ENCODE measurements at places on chromosomes 7 and 10.

DNA sequence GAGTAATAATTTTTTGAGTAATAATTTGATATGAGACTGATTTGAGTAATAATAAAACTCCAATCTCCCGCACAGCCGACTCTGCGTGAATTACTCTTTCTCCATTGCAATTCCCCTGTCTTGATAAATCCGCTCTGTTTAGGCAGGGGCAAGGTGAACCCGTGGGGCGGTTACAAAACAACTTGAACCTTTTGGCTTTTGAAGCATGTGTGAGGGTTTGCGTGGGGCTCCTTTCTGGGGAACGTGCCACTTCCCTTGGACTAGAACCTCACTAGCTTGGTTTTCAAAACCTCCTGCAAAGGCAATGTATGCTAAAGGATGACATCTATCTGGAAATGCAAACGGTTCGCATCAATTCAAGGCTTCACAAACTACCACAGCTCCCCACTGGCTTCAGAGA lies 1.5 kb downstream of the CRPPA start:
- DNase-seq, result no peak

- no peak for DNase-seq
Measured at GRCh38 chr10:100979791-100980272, 7.5 kb downstream of the MRPL43 start.

DNA sequence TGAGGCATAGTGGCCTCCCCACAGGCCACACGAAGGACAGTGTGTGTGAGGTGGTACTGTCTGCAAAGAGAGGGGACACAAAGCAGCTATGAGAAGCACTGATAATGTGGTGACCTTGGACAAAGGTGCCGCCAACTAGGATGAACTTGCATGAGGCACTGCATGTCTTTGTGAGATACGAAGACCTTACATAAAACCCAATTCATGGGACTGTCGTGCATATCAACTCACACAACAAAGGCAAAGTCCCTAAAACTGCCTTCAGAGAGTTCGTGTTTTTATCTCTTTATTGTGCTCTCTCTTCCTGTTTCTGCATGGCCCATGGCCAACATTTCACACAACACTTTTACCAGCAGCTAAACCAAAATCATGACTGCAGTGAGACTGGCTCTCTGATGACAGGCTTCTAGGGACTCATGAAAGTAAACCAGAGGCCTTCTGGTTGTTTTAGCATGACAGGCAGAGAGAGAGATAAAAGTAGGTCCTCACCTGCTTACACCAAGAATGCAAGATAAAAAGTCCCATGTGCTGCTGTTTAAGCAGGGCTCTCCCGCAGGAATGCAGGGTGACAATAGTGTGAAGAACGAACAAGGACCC lies 347.8 kb downstream of the ELMO1 start:
- no peak for DNase-seq

GRCh38 chr10:49478819-49479218 lies 60.1 kb downstream of the ERCC6 start:
- no peak for DNase-seq

DNA sequence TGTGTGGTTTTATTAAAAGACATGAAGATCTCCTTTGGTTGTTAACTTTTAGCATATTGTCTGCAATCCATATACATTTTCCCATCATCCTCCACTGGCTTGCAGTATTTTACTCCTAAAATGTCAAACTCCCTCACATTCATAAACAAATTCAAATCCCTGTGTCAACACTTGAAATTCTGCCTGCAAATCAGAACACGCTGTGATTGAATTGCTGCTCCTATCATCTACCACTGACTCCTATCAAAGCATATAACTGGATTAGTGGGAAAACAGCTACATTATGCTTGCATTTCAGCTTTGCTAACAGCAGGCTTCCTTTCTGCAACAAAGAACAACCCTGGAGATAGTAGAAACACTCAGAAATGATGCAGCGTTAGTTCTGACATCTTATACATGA lies 281.8 kb upstream of the HGF start:
- DNase-seq, result no peak

GRCh38 chr10:129659508-129660268 lies 192.6 kb downstream of the MGMT start:
- no peak for DNase-seq

GRCh38 chr10:20888620-20889330 lies 8.3 kb downstream of the NEBL start:
- DNase-seq, result no peak

DNA sequence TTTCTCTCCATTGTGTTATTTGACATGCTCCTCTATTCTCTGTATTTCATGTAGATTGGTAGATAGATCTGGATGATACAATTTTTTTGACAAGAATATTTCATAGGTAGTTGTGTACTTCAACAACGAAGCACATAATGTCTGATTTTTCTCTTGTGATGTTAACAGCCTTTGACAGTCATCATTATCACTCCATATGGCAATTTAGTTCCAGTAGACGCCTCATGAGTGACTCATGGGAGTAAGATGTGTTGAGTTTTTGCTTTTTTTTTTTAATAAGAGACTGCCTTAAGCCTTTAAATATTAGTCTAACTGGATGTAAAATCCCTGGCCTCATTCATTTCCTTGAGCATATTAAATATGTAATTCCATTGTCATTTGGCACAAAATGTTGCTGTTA lies 123.5 kb upstream of the ZNF32 start:
- no peak for DNase-seq

DNA sequence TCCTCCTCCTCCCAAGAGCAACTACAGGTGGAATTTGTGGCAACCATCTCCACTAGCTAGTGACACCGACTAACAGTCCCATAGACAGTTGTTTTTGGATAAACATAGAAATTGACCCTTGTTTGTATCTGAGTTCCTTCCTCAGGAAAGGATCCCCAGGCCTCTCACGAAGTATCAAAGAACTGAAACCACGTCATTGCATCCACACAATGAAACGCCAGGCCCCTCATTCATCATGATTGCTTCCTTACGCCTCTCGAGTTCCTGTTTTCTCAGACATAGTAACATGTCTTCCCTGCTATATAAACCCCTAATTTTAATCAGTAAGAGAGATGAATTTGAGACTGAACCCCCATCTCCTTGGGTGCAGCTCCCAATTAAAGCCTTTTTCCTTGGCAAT lies 18.1 kb downstream of the SLC35G1 start:
- DNase-seq, result no peak

- DNase-seq, result no peak
Measured at GRCh38 chr7:99135938-99136337, 8.0 kb downstream of the SMURF1 start.

DNA sequence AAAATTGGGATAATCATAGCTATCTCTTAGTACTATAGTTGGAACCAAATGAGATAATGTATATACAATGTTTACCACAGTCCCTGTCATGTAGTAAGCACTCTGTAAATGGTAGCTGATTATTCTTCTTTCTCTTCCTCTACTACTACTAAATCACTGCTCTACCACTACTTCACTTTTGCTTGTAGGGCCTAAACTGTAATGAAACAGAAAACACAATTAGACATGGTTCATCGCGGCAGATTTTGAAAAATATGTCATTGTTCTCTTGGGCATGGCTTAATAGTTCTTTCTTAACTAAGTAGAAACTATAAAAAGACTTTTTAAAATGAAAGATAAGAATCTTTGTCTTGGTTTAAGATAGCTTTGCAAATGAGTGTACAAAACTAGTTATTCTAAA lies 34.9 kb downstream of the R3HCC1L start:
- no peak for DNase-seq

GRCh38 chr10:103078676-103079075 lies 114.4 kb downstream of the NT5C2 start:
- no peak for DNase-seq

DNA sequence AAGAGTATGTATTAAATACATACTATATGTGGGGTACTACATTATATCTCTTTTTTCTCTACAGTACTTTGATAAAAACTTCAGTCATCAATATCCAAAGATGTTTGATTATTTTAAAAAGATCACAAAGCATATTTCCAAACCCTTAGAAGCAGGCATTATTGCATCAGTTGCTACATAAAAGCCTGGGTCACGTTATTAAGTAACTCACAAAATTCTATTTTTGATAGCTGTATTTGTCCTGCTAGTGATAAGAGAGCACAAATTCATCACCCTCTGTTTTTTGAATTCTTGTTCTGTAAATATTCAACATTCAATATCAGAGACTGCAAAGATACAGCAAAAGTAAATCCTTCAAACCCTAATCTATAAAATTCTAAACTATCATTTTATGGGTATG lies 30.0 kb downstream of the A1CF start:
- no peak for DNase-seq

GRCh38 chr7:116258734-116259133 lies 48.4 kb downstream of the TES start:
- no peak for DNase-seq

DNA sequence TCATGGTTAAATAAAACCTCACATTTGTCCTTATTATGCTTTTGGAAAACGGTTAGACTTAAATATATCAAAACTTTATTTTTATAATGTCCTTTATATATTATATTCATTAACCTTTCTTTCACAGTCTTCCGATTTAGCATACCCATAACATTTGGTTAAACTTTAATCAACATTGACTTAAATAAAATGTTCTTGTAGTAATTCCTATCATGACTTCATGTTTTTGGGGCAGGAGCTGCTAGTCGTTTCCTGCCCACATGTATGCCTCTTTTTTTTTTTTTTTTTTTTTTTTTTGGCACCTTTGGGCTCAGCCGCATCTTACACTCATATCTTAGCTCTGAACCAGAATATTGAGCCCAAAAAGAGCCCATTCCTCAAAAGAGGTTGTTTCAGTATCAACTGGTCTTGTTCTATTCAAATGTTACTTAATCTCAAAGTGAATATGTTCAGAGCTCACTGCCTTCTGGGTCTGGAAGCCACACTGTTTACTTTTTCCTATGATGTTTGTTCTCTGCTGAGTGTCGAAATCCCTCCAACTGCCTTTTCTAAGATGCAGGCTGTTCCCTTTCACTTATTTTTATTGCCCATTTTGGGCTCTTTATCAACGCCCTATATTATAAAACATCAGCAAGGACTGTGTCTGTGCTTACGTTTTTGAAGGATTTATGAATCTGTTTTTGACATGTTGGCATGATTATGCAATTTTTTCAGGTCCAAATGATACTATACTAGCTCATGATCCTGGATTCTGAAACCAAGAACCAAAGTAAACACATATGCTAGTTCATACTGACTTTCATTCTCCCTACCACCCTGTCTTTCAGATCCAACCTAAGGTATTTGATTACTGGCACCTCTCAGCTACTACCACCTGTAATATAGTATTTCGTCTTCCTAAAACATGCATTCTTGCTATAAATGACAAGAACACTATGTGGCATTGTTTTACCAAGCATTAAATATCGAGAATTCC lies 914.4 kb downstream of the PCDH15 start:
- no peak for DNase-seq

Data from hematopoietic multipotent progenitor cell treated with erythropoietin and hydrocortisone succinate and interleukin-3 and kit ligand, for 17 days (in vitro differentiated cells).